NCI-H1048 (cell line): ENCODE measurements at places on chromosomes 3 and 15.

GRCh38 chr15:66291816-66292570 lies 1.4 kb upstream of the DIS3L start:
- no peak for DNase-seq

DNA sequence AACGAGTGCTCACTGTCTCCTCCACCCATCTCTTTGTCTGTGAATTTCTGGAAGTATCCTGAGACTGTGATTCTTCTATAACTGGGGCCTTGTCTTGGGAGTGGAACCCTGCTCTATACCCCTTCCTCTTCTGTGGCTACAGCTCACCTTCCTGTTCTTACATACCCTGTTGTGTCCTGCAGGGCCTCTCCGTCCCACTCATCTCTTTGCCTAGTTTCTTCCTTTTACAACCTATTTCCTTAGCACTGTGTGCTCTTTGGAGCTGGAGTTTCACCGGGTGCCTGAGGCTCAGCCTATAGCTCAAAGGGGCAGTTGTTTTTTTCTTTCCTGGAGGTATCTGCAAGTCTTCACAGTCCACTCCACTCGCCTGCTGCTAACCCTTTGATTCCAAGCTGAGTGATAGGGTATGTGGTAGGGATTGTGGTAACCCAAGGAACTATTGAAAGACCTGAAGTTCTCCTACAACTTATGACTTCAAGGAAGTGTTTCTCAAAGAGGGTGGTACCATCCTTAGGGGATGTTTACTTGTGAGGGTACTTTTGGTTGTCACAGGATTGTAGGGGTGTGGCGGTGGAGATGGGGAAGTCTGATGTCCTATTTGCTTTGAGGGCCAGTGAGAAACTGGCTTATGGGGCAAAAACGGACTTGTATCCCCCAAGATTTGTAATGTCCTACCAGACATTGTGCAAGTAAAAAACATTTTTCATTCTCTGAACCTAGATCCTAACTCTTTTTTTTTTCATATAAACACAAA lies 66.6 kb upstream of the ARL8B start:
- no peak for DNase-seq

- DNase-seq = no peak
Observed at GRCh38 chr3:22609139-22609538, 594.0 kb upstream of the UBE2E2 start.

DNA sequence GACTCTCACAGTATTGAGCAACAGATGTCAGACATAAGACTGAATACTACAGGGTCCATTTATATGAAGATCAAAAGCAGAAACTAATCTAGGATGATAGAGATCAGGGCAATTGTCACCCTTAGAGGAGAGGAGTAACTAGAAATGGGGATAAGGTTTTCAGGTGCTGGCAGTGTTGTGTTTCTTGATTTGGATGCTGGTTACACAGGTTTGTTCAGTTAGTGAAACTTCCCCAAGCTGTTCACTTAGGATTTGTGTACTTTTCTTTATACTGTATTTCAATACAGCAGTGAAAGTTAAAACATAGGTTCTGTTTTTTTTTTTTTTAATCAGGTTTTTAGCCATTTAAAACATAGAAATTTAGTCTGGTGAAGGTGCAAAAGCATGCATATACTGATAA lies 39.1 kb upstream of the CMTM7 start:
- DNase-seq = no peak

DNA sequence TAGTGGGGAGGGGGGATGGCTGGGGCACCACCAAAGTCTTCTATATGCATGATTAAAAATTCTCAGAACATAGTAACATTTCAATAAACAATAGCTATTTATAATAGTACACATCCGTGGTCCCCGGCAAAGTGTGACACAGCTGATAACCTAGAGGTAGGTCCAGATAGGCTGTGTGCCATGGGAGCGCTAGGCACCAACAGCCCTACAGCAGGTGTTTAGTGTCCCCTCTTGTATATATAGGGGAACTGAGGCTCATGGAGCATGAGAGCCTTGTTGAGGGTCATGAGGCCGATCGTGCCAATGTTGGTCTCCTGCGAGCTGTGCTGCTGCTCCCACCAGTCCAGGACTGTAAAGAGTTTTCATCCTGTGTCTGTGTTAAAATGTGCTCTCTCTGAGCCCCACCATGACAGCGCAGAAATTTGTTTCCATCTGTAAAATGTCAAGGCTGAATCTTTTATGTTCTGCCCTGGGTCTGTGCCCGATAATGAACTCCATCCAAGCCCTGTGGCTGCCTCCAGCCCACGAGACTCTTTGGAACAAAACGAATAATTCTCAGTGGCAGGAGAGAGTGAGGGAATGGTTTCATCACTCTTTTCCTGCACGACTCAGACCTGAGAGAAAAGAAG lies 14.5 kb downstream of the TMEM158 start:
- DNase-seq = no peak

GRCh38 chr3:24457719-24458118 lies 36.9 kb downstream of the THRB start:
- DNase-seq = no peak

DNA sequence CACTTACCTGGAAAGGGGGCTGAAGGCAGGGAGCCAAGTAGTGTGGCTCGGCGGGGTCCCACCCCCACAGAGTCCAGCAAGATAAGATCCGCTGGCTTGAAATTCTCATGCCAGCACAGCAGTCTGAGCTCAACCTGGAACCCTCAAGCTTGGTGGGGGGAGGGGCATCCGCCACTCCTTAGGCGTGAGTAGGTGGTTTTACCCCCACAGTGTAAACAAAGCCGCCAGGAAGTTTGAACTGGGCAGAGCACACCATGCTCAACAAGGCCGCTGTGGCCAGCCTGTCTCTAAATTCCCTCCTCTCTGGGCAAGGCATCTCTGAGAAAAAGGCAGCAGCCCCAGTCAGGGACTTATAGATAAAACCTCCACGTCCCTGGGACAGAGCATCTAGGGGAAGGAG lies 156.3 kb downstream of the KBTBD8 start:
- DNase-seq = no peak

GRCh38 chr15:81216422-81216821 lies 19.7 kb downstream of the IL16 start:
- no peak for DNase-seq

DNA sequence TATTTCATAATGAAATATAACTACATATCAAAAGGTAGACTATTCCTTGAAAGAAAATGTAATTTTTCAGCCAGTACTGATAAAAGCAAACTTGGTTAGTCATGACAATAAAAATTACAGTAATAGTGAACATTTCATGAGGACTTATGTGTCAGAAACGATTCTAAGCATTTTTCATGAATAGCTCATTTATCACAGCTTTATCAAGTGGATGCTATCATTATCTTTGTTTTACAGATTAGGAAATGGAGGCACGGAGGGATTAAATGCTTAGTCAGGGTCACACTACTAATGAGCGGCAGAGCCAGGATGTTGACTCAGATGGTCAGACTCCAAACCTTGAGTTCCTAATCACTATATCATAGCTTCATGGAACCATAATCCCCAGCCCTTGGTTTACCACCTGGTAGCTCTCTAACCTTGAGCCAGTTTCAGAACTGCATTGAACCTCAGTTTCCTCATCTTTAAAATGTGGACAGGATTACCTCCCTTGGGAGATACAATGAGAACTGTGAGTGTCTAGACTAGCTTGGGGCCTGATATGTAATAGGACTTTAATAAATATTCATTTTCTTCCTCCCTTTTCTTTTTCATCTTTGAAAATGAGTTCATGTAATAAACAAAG lies 85.4 kb downstream of the TNIK start:
- no peak for DNase-seq

GRCh38 chr3:134654031-134654430 lies 3.2 kb upstream of the KY start:
- no peak for DNase-seq

DNA sequence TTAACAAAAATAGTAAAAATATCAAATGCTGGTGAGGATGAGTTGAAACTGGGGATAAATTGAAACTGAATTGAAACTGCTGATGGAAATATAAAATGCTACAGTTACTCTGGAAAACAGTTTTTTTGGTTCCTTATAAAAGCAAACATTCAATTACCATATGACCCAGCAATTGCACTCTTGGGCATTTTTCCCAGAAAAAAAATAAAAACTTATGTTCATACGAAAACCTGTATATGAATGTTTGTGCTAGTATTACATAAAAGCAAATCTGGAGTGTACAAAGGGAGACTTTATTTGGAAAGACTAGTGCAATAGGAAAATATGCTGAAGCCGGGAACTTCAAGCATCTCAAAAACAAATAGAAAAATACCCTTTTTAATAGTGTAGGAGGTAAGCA lies 857.9 kb upstream of the CADM2 start:
- no peak for DNase-seq

DNA sequence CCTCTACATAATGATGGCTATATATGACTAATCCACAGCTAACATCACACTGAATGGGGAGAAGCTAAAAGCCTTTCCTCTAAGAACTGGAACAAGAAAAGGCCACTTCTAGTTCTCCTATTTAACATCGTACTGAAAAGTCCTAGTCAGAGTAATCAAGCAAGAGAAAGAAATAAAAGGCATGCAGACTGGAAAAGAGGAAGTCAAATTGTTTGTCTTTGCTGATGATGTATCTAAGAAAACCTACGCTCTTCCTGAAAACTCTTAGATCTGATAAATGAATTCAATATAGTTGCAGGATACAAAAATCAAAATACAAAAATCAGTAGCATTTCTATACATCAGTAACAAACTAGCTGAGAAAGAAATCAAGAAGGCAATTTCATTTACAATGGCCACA lies 116.9 kb downstream of the TP63 start:
- DNase-seq = no peak

DNA sequence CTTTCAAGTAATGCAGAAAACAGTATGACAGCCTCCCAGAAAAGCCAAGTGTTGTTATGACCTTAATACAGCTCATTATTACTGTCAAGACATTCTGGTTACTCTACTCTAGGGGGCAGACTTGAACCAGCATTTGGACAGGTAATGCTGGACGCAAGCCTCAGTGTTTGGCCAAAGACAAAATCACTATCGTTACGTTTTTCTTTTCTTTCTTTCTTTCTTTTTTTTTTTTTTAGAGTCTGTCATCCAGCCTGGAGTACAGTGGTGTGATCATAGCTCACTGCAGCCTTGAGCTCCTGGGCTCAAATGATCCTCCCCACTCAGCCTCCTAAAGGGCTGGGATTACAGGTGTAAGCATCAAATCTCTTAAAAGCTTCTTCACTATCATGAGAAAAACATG lies 29.4 kb upstream of the TMEM45A start:
- no peak for DNase-seq

DNA sequence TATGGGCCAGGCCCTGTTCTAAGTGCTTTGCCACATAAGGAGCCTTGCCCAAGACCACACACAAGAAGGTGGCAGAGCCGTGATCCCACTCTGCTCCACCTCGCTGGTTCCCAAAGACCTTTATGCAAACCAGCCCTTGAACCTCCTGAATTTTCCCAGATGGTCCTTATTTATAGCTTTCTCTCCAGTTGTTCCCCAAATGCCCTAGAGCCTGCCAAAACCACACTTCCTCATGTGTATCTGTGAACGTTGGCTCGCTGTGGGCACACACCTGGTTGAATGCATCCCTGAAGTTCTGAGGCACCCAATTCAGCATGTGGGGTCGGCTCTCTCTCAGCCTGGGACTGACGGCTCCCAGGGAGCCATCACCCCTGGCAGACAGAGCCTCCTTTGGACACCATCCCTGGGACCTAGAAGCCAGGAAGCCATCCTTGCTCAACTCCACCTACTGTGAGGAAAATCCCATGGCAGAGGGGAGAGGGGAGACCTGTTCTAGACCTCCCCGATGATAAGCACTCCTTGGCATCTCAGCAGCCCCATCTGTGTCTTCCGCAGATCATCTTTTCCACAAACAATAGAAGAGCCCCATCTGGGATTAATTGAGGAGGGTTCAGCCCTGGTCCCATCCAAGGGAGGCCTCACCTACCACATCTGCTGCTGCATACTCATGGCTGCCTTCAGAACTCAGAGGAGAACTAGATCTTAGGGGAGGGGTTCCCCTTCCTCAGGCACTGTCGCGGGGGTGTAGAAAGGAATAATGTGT lies 42.3 kb upstream of the LIMD1 start:
- no peak for DNase-seq

GRCh38 chr15:35505141-35505540 lies 40.8 kb downstream of the DPH6 start:
- DNase-seq = no peak
